SK-N-SH (cell line): ENCODE measurements at places on chromosomes 5 and 9. TPM values are rescaled to one million over a fixed set of nuclear protein-coding genes. Genes with fewer than 3 reads are reported as not detected.

DNA sequence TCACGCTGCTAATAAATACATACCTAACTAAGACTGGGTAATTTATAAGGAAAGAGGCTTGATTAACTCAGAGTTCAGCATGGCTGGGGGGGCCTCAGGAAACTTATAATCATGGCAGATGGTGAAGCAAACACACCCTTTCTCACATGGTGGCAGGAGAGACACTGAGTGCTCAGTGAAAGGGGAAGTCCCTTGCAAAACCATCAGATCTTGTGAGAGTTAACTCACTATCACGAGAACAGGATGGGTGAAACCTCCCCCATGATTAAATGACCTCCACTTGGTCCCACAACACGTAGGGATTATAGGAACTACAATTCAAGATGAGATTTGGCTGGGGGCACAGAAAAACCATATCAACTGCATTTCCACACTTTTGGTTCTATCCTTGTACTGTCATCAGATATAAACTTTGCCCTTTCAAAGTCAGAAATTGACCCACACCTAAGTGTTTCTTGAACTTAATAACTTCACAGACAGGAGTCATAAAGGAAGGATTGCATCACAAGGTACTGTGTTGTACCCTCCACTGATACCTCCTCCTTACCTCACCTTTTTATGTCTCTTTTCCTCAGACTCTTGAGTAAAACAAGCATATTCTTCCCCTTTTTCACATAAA lies 319.1 kb upstream of the PIK3R1 start:
- DNase-seq, result no peak

GRCh38 chr5:7852988-7853387 lies 2.1 kb upstream of the CFAP90 start:
- no peak for DNase-seq

DNA sequence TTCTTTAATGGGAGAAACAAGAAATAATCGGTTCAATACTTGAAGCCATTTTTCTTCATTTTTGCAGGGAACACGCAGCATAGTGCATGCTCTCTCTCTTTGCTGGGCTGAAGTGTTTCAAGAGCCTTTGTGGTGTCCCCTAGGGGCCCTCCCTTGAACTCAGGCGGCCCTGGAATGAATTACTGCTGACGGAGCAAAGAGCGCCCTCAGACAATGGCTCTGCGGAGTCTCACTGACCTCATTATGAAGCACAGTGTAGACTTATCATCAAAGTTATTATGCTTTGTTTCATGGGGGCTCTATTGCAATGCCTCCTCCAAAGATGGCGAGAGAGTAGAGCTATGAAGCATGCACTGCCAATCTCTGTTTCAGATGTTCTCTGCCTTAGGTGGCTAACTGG lies 64.8 kb upstream of the ADCY2 start:
- no peak for DNase-seq

The CFAP90 gene
- 0.06 and 0.10 TPM in 2 replicates for polyA plus RNA-seq

The LCN15 gene
- polyA plus RNA-seq, result 0.08 TPM in 1 of 2 replicates, not detected in the other

DNA sequence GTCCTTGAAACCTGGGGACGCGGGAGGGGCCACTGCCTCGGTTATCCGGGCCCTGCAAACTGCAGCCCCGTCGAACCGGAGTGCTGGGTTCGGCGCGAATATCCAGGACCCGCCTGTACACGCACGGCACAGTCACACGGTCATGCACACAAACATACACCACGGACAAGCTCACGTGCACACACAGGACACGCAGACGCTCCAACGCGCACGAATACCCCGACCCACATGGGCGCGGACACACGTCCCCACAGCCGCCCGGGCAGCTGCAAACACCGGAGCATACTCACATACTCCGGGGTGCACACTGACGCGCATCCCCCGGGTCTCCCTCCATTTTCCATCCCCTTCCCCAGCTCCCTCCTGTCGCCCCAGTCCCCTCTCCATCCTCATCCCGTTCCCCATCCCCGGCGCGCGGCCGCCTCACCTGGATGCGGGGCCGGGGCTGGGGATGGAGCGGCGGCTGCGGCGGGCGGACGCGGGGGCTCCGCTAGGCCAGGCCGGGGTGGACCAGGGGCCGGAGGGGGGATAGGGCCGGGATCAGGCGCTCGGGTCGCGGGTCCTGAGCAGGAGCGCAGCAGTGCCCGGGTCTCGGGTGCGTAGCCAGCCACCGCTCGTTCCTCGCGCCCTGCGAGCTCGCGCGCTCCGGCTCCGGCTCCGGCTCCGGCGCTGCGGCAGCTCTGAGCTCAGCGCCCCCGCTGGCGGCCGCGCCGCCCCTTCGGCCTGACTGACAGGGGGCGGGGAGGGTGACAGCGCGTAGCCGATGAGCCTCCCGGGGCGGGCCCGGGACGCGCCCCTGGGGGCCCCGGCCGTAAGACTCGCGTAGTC lies at the start of the genes EIF4E1B and SNCB:
Gene EIF4E1B (plus strand): TSS at position 823 of the 828 bp plus-strand sequence. CDS start 12,113 bp downstream, outside the sequence.
Gene SNCB (minus strand): TSS at position 682 of the 828 bp plus-strand sequence. CDS start 880 bp downstream, outside the sequence.
- peak; percentile 91 for DNase-seq

The ZFR gene
- 24.6 and 38.0 TPM in 2 replicates for polyA plus RNA-seq

DNA sequence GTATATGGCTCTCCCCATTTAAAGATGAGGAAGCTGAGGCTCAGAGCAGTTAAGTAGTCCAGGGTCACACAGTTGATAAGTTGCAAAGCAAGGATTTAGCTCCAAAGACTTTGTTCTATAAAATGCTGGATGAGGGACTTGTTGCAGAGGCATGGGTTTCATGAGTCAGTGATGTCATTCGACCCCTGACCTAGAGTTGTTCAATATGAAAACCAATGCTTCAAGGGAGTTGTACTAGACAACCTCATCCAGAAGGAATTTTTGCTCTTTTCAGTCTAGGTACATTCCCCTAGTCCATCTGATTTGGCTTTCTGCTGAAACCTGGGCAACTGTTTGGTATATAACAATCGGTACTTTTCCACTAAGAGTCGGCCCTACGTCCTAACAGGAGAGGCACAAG lies 550.4 kb downstream of the EBF1 start:
- no peak for DNase-seq

GRCh38 chr9:89022902-89023301 lies 31.6 kb downstream of the S1PR3 start:
- no peak for DNase-seq

DNA sequence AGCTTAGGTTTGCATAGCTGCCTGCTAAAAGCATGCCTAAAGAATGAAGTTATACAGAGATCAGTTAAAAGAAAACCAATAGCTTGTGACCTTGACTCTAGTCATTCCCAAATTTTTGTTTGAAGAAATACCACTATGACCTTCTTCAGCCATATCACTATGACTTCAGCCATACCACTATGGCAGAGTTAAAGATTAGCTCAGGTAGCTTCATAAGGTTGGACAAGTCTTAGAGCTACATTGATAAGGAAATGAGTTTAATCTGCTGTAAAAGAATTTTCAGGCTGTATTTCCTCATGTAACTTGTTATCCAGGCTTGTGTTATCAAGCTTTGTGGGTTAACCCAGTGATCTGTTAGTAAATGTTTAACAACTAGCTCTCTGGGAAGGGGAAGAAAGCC lies 30.7 kb downstream of the C6 start:
- DNase-seq, result no peak

DNA sequence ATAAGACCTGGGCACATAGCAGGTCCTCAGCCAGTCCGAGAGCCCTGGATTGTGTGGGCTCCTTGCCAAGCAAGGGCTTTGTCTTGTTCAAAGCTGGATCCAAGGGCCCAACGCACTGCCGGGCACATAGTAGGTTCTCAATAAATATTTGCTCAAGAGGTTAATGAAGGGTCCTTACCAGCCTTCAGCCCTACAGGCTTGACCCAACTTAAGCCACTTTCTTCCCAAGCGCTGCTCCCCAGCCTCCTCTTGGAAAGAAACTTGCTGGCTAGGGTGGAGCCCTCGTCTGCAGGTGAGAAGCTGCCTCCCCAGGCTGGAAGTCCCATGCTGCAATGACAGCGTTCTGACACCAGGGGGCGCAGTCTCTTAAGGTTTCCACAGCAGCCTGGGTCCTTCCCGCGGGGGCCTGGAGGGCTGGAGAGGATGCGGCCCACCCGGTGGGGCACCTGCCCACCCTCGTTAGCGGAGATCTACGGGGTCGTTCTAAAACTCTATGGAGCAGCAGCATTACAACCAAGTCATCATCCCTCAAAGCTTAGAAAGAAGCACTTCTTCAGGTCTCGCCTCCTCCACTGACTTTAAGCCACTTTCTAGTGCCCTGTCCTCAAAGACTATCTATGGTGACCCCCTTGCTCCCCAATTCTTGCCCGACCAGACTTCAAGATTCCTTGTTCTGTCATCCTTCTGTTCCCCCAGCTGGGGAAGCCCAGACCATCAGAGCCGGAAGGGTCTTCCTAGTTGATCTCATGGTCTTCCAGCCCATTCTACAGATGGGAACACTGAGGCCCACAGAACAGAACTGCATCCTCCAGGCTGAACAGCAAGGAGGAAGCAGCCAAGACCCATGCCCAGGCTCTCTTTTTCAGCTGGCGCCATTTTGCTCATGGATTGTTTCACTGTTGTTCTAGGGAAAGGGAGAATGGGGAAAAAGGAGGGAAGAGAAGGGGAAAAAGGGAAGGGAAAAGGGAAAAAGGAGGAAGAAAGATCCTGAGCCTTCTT lies 115.4 kb downstream of the LHX2 start:
- peak; percentile 84 for DNase-seq

DNA sequence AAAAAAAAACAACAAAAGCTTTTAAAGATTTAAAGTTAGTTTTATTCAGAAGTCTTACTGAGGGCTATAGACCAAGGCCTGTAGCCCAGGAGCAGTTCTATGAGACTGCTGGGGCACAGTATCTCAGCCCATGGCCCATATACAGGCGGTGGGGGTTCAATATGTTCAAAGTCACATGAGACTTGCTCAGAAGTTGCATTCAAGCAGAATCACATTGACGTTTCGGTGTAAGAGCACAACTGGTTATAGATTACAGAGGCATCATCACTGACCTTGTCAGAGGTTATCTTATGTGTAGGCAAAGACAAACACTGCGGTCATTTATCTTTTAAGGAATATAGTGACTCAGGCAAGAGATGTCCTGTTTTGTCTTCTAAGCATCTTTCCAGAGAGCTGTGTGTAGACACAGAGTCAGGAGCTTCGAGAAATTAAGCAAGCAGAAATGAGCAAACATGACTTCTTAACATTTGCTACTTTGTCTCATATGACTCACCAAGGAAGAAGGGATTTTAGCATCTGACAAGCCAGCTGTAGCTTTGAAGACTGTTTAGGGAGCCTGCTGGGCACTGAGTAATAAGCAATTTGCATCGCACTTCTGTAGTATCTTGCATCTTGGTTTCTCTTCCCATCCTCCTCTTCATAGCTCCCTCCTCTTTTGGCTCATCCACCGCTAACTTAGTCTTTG lies 12.9 kb upstream of the F2RL1 start:
- no peak for DNase-seq

DNA sequence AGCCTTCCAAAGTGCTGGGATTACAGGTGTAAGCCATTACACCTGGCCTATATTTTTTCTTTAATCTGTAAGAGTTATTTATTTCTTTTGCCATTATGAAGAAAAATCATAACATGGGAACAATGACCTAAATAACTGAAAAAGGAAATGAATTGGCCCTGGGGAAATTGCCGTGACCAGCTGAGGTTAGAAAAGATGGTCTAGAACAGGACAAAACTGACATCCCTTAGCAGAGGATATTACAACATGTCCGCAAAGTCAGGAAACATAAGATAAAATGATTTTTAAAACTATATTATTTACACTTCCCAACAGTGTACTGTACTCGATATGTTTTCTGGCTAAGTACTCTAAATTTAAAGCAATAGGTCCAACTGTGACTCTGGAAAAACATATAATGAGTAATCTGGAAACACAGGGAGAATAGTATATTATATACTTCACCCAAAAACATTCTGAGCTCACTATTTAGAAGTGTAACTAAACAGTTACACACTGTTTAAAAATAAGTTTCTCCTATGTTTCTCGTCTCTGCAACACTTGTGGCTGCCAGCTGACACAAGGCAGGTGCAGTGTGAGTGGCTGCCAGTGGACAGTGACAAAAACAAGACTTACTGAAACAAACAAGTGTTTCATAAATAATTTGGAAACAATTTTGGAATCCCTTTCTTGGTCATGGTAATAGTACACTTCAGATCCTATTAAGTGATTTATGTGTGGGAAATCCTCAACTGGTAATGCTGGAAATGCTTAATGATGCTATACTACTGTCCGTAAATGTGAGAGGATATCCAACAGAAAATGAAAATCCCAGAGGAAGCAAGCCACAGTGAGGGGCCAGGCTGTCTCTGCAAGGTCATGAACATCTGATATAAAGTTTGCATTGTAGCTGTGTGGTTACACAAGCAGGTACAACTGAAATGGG lies 69.1 kb downstream of the C9orf85 start:
- no peak for DNase-seq

GRCh38 chr9:124453586-124454191 lies 3.4 kb downstream of the ADGRD2 start:
- no peak for DNase-seq

DNA sequence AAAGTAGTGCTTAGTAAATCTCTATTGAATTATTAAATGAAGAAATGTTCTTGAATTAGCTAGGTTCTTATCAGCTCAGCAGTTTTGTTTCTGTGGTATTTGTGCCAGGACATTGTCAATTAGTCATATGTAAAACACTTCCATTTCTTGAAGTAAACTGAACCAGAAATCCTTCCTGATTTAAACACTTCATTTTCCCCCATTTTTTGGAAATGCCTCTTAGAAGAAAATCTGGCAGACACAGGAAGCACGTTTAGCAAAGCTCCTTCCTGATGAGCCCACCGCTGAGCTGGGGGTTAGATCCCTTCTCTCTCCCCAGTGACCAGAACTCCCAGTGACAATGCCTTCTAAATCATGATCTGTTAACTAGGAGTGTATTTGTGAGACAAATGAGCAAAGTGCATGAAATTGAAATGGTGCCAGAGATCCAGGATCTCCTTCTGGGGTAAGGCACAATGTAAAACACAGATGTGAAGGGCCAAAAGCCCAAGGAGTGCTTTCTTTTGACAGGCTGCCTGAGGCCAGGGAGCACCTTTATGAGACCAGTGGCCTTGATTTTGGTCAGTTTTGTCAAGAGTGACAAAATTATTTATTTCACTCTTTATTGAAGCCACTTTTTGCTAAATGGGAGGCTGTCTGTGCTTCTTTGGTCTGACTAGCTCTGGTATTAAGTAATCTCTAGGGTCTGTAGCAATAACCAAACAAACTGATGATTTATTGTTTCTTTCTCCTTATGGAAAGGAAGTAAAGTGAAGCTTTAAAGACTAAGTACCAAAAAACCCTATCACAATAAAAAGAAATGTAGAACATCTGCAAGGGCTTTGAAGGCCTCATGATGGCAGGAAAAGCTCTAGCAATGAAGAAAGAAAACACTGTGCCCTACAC lies 25.5 kb upstream of the RUSC2 start:
- DNase-seq, result no peak

- no peak for DNase-seq
Observed at GRCh38 chr5:113909782-113910181, 396.3 kb downstream of the YTHDC2 start.
